ENCODE measurements at places on chromosomes 7 and 10.

- DNase-seq, result no peak
These were observed 3.0 kb downstream of the FKBP14 start for GRCh38 chr7:30023524-30023923.

DNA sequence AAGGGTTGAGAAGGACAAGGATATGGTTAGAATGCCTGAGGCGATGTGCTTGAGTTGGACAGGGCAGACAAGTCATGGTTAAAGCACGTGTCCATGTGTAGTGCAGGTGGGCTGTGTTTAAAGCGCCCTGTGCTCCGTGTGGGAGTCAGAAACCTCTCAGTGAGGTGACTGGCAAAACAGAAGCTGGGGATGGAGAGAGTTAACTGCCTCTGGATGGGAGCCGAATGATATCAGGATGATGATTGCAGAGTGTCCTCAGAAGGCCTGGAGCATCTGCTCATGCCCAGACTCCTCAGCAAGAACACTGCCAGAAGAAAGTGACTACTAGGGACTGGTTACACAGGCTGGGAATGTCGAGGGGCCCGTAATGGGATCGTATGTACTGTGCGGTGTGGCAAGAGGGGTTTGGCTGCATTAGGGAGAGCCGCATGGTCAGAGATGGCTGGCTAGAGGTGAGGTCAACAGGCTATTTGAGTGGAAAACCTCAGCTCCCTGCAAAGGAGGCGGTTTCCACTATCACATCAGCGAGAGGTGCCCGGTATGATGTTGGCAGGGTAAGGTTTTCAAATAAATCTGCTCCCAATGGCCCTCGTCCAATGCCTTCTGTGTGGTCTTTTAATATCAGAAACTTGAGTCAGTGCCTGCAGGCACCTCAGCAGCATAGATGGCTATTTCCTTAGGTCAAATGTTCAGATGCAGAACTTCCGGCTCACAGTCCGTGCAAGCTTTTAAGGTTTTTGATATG is 26.1 kb upstream of the MRC1 start:
- DNase-seq, result no peak

- no peak for DNase-seq
These were observed 31.9 kb downstream of the SH2B2 start for GRCh38 chr7:102318482-102318971.

GRCh38 chr7:84152995-84153394 is 41.6 kb downstream of the SEMA3A start:
- no peak for DNase-seq

DNA sequence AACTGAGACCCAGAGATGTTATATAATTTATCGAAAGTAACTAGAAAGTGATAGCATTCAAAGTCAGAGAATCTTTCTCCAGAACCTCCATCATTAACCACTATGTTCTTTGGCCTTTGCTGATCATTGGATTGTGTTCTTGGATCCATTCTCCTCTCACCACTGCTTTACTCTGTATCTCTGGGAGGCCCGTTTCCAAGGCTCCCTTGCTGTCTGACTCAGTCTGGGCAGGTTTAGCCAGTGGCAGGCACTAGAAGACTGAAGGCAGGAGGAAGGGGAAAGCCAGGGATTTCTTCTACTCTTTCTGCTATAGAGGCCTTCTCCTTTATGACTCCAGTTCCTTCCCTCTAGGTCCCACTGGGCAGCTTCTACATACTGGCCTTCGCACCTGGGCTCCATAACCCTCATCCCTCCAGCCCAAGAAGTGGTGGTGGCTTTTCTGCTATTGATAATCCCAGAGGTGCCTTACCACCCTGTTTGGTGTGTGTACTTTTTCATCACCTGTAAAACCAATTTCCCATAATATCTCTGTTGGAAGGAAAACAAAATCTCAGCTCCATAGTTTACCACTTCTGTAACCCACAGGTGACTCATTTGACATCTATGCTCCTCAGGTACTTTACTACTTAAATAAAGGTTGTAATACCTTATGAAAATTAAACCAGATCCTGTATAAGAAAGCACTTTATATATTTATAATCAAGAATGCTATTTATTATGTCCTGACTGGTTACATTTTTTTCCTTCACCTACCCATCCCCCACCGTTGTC is 36.0 kb downstream of the BCAP29 start:
- no peak for DNase-seq

- DNase-seq, result no peak
These were observed 23.1 kb downstream of the MDFIC start for GRCh38 chr7:114944745-114945625.

GRCh38 chr10:59625721-59626522 is 83.7 kb downstream of the SLC16A9 start:
- peak; percentile 5 for DNase-seq

GRCh38 chr7:107744345-107744750 is 406 bp downstream of the CBLL1 start:
- DNase-seq, result no peak

DNA sequence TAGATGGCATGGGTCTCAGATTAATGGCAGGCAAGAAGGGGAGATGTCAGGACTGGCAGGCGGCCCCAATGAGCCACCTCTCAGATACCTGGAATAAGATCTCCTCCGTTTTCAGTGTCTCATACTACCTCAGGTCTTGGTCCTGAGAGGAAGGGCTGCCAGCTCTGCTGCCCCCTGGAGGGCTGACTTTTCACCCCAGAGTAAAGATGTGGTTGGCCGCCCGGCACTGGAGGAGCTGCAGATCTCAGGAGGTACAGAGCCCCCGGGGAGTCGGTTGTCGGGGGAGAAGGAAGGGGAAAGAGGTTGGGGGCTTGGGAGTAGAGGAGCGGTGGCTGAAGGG is 642 bp upstream of the COL13A1 start:
- DNase-seq, result peak; percentile 30

GRCh38 chr7:16652888-16653287 is 6.9 kb downstream of the BZW2 start:
- DNase-seq, result no peak

DNA sequence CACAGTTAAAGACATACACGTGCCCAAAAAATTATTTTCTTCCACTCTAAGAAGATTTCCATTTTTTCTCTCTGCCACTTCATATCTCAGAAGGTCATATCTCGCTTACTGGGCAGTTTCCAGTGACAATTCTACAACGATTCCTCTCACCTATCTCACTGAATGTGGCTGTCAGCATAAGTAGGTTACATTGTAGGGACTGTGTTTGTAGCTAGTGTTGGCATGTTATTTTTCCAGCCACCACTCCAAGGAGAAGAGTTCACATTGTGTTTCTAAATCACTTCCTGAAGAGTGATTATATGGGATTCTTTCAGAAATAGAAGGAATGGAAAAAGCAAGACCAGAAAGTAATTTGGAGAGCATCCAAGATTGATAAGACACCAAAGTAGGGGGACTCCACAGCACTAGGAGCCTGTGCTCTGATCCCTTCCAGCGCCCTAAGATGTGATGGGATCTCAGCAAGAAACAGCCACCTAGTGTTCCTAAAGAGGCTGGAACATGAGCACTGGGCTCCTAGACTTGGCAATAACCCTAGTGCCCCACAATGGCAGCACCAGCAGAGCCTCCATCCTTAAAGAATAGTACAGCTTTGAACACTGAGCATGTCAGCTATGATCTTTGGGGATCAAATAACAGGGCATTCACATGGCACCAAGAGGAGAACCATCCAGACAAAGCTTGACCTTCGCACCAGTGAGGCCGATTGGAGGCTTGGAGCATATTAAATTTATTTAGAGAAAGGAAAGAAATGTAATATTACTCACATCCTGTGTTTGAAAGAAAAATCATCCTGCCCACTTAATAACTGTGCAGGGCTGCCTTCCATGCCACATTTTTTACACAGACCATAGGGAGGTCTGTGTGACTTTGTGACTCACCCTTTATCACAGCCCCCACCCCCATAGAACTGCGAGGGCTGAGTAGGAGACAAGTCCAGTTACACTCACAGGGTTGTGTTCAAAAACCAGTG is 51.8 kb downstream of the CAV1 start:
- no peak for DNase-seq

- no peak for DNase-seq
These were observed 4.7 kb downstream of the CCNY start for GRCh38 chr10:35340975-35341374.

- DNase-seq, result no peak
These were observed 9.0 kb downstream of the EPHB4 start for GRCh38 chr7:100818366-100818765.

GRCh38 chr10:114532226-114532625 is 125.8 kb downstream of the ABLIM1 start:
- no peak for DNase-seq

GRCh38 chr10:61971003-61971325 is 69.5 kb downstream of the ARID5B start:
- DNase-seq, result no peak

- no peak for DNase-seq
These were observed 213.1 kb downstream of the CXCL12 start for GRCh38 chr10:44171765-44172164.

DNA sequence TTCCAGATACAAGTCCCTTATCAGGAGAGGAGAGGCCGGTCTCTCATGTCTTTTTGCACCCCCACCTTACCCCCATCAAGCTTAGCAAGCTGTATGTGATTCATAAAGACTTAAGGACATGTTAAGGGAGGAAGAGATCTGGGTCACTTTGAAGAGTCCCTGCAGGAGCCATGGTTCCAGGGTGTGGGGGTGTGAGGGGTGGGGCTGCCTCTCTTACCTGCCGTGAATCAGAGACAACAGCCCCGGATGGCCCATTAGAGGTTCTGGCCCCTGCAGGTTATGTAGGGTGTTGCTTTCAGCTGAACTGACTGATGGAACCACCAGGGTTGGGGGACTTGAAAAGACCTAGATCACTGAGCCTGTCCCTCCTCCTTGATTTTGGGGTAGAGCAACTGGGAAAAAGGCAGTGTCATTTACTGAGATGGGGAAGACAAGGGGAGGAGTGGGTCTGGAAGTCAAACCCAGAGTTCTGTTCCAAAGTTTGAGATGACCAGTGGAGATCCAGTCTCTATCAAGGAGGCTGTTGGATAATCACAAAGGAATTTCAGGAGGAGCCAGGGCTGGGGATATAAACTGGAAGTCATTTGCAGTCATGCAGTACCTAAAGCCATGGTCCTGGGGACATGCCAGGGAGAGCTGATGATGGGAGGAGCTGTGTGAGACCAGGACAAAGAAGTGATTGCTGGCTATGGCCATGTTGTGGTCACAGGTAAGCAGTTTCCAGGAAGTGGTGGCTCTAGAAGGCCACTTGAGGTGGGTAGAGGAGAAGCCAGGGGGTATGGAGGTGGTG is 23.1 kb downstream of the ADAMTS14 start:
- DNase-seq, result no peak

- DNase-seq, result no peak
These were observed 179.8 kb downstream of the BAMBI start for GRCh38 chr10:28857164-28857563.

DNA sequence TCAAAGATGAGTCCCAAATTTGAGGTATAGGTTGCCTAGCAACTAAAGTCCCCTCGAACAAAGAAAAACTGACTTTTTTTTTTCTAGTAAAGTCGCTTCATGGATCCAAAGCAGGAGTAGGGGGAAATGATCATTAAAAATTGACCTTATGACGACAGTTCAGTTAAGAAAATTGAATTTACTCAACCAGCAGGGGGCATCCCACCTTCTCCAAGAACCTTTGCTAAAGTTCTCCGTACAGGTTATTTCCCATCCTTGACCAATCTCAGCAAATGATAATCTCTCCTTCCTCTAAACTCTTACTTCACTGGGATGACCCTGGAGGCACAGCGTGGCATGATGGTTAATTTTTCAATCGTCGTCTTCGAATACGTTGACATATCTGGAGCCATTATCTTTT is 228.3 kb downstream of the CALN1 start:
- DNase-seq, result no peak

GRCh38 chr10:78078539-78079330 is 45.1 kb downstream of the RPS24 start:
- DNase-seq, result no peak

DNA sequence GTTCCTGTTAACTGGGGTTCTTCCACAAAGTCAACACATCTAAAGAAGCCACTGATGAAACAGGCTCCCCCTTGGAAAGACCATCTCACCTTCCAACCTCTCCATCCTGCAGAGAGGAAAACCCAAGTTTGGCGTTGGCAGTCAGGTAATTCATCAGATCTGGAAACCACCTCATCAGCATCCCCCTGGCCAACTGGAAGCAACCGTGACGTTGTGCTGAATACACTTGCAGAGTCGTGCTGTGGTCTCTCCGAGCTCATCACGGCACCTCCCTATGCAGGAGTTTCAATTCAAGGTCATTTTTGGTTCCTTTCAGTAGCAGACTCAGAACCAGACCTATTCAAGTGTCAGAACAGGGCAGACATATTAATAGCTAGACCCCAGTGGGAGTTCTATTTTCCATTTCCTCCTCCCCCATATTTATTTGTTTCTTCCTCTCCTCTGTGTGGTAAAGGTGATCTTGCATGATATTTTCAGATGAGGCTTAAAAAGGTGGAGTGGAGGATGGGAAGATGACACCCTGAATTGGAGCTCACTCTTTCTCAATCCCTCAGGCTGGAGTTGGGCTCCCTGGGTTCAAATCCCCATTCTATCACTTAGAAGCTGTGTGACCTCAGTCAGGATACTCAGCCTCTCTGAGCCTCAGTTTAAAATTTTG is 149.1 kb upstream of the ADO start:
- DNase-seq, result no peak

DNA sequence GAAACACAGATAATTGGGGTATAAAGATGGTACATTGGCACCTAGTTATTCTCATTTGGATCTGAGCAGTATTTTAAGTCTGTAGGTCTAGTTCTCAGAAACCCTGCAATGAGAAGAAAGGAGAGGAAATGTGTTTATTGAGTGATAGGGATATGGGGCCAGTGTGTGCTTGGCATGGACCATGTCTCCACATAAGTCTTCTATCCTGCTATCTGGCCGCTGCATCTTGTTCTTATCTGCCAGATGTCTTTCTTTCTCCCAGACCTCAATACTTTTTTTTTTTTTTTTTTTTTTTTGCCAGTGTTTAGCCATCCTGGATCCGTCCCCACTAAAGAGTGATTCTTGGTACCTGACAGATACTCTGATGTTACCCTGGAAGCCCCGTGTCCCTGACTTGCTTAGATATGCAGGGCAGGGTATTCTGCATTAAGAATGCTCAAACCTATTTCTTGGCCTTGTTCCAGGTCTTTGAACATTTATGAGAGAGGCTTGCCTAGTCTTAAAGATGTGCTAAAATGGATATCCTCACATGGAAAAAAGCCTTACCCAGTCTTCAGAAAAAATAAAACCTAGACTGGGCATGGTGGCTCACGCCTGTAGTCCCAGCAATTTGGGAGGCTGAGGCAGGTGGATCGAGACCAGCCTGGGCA is 10.0 kb downstream of the MTURN start:
- DNase-seq, result no peak

- no peak for DNase-seq
These were observed 15.0 kb upstream of the INSIG1 start for GRCh38 chr7:155282671-155283070.

- no peak for DNase-seq
These were observed 160.0 kb upstream of the SHH start for GRCh38 chr7:155972247-155972646.

- DNase-seq, result no peak
These were observed 6.9 kb downstream of the SERPINE1 start for GRCh38 chr7:101133621-101134398.

- DNase-seq, result no peak
These were observed 1289.7 kb upstream of the SORCS1 start for GRCh38 chr10:108454224-108454623.

Data from stimulated activated CD4-positive, alpha-beta T cell treated with anti-CD3 and anti-CD28 coated beads, Interleukin-4, amount 100 ng/mL, for 4 hours (primary cell).